GM03348 (cell line): ENCODE measurements at places on chromosomes 2 and 18.
A peak's percentile ranks its signal among the peaks of the same experiment; 100 is the strongest.

- no peak for DNase-seq
These were observed 68.7 kb downstream of the TMEM247 start for GRCh38 chr2:46548103-46548486.

GRCh38 chr2:179925713-179926112 lies 64.3 kb upstream of the ZNF385B start:
- DNase-seq, result no peak

DNA sequence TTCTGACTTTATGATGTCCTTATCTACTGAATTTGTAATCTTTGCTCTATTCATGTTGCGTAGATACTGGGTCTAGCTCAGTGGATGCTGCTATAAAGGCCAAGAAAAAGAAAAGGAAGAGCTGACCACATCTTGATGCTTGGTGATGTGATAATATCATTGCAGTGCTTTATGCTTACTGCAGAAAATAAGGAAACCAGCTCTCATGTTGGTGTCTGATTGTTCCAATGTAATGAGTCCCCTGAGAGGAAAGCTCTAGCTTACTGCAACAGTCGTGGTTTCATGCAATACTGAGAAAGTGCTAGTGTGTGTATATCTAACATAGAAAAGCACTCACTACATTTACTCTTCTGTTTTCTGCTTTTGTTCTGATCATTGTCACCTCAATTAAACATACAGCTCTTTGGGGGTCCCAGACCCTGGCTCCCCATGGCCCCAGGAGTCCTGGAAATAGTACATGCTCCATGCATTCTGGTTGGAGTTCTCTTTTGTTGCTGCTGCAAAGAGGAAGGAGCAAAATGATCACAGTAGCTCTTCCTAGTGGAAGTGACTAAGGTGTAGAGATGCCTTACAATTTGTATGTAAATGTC lies 338.8 kb downstream of the CYRIA start:
- no peak for DNase-seq

DNA sequence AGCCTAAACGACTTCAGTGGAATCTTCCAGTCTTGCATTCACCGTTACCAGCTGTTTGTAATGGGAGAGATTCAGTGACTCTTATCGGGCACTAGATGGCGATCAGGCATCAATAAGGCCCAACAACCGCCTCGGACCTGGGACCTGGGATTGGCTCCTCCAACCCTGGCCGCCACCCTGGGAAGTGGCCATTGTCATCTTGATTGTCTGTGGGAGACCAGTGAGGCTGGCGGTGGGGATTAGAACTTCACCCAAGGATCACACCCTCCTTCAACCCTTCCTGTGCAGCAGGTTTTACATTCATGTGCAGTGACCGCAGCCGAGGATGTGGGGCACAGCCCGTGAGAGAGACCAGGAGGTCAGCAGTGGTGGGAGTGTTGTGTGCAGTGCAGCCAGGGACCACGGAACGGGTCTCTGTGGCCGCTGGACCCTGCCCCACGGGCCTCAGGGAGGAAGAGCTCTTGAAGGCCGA lies 85.3 kb downstream of the SPP2 start:
- DNase-seq, result peak; percentile 90

GRCh38 chr2:170141865-170142264 lies 36.1 kb upstream of the MYO3B start:
- no peak for DNase-seq

DNA sequence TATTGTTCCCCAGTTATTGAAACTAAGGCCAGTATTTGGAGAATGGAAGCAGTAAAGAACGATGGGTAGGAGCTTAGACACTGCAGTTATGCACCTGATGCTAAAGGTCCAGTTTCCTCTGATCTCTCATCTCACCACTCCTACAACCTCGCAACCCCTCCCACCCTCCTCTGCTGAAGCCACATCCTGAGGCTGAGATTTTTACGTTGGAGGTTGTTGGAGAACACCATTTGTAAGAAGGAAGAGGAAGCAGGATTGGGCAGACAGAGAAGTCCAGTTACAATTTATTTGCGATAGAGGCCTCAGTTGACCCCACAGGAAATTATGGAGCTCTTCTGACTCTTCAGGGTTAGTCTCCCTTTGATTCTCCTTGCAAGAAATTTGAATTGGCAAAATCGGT lies 54.3 kb upstream of the NDUFV2 start:
- no peak for DNase-seq

- DNase-seq, result no peak
These were observed 343.4 kb downstream of the GPD2 start for GRCh38 chr2:156779416-156780120.

DNA sequence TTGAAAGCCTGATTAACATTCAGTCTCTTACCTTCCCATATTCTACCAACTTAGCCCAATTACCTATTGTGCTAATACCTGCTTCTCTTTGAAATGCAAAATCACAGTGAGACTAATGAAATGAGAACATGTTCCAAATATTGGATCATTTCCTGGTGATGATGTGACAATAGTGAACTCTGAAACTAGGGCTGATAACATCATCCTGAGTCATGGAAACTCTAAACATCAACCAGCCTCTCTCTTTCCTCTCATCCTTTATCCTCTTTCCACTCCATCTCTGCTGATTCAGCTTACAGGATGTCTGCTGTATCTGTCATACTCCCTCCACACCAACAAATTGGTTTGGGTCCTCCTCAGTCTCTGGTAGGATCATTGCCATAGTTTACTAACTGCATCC lies 98.8 kb upstream of the NCKAP5 start:
- peak; percentile 41 for DNase-seq
